ENCODE measurements at places on chromosomes 7 and 10.

GRCh38 chr10:3265088-3265487, 92.5 kb upstream of the PITRM1 start:
- no peak for DNase-seq

GRCh38 chr7:140026935-140027334, 35.8 kb downstream of the PARP12 start:
- DNase-seq = no peak

DNA sequence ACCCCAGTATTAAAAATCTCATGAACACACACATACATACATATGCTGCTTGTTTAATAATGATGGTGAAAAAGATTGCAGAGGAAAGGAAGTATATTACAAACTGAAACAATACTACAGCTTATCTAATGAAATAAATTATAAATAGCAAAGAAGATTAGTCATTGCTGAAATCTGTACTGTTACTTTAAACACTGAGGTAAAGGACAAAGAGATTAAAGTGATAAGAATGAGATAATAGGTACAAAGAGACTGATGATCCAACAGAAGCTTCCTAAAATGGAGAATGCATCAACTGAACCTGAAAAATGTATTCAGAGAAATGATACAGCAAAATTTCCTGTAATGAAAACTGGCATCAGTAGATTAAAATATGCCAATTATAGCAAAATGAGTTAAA, 91.5 kb upstream of the KCND2 start:
- no peak for DNase-seq

- DNase-seq = peak; percentile 29
Observed at GRCh38 chr7:108246227-108246837, 116.2 kb upstream of the LAMB4 start.

- DNase-seq = no peak
Observed at GRCh38 chr10:69939061-69939460, 113.6 kb upstream of the MACROH2A2 start.

- DNase-seq = peak; percentile 81
Observed at GRCh38 chr7:114082642-114083165, 163.9 kb upstream of the PPP1R3A start.

- DNase-seq = no peak
Observed at GRCh38 chr10:110618230-110618610, 25.9 kb upstream of the RBM20 start.

GRCh38 chr10:27500886-27501285, 3.2 kb upstream of the RAB18 start:
- DNase-seq = no peak
